ENCODE measurements at places on chromosomes 1 and 21. TPM values are rescaled to one million over a fixed set of nuclear protein-coding genes. Genes with fewer than 3 reads are reported as not detected.

Gene DDR2
- 0.35 TPM for total RNA-seq

Gene MGST3
- total RNA-seq: 61.6 TPM

DNA sequence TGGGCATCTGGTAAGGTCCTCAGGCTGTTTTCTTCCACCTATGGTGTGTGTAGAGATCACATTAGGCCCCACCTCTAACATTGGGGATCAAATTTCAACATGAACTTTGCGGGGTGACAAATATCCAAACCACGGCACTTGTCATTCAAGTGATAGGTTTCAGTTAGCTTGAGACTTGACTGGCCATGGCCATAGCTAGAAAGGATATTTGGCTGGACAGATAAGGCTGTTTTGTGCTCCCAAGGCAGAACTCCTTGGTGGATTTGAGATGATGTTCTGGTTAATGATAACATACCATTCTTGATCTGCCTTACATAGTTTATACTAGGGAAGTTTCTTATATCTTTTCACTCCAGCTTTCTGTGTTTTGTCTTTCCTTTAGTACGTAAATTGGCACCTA lies 48.5 kb downstream of the CELF3 start:
- no peak overlapping the region for H3K27ac ChIP-seq
- H3K36me3 ChIP-seq: peaks cover 33% of the 10 kb centered on the region
- no peaks in the 10 kb centered on the region for H3K27me3 ChIP-seq
- no peak for DNase-seq

- no peak overlapping the region for H3K27ac ChIP-seq
- H3K27me3 ChIP-seq: no peaks in the 10 kb centered on the region
- peaks cover 25% of the 10 kb centered on the region for H3K4me1 ChIP-seq
- no peak overlapping the region for H3K4me3 ChIP-seq
- peaks cover 28% of the 10 kb centered on the region for H3K36me3 ChIP-seq
Measured at GRCh38 chr1:244439391-244440032, 12.2 kb downstream of the ADSS2 start.

DNA sequence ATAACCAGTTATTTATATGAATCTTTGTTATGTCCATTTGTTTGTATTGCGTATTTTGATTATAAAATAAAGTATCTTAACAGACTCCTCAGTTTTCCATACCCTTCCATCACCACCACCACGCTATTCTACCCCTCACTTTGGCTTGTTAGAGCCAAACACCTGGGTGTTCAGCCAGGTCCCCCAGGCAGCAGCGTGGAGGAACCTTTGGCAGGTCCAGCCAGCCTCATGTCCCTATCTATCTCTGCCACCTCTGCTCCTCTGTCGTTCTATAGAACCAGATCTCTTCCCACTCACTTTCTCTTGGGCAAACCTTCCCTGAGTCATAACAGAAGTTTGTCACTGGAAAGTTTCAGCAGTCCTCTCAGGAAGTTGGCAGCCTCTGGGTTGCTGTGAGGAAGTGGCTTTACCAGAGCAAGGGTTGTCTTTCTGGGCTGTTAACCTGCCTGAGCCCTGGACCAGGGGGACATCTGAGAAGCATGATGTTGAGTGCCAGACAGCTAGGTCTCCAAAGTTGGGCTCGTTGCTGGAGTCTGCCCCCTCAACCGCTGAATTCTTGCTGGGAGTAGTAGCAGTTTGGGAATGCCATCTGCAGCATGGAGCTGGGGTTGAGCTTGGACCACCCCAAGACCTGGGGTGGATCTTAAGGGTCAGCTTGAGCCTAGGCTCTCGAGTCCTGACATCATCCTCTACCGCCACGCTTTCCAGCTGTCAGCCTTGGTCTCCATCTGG lies 996 bp upstream of the SH3BGRL3 start:
- DNase-seq: no peak
- peak overlapping the region; percentile 88 for H3K27ac ChIP-seq
- peaks cover 85% of the 10 kb centered on the region for H3K4me1 ChIP-seq
- H3K4me3 ChIP-seq: peak overlapping the region; percentile 86

DNA sequence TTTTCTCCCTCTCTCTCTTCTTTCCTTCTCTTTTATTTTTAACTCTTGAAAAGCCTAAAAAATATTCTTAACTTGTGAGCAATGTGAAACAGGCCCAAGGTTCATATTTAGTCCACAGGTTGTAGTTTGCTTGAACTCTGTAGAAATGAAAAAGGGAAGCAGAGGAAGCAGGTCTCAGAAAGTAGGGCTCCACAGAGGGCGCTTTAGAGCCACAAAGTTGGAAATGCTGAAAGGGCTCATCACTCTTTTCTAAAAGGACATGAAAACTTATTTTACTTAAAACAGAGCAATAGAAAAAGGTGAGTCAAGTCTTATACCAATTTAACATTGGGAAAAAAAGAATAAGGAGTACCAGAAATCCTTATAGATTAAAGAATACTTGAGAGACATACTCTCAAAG lies 247.0 kb downstream of the USP25 start:
- no peak overlapping the region for H3K27ac ChIP-seq
- no peaks in the 10 kb centered on the region for H3K27me3 ChIP-seq
- H3K4me3 ChIP-seq: no peak overlapping the region
- DNase-seq: no peak
- no peaks in the 10 kb centered on the region for H3K36me3 ChIP-seq
- H3K4me1 ChIP-seq: no peaks in the 10 kb centered on the region

- peaks cover 16% of the 10 kb centered on the region for H3K36me3 ChIP-seq
- no peaks in the 10 kb centered on the region for H3K4me1 ChIP-seq
- H3K4me3 ChIP-seq: no peak overlapping the region
- no peaks in the 10 kb centered on the region for H3K27me3 ChIP-seq
- DNase-seq: no peak
Measured at GRCh38 chr1:229590119-229590518, 31.6 kb upstream of the ABCB10 start.

- H3K4me3 ChIP-seq: no peak overlapping the region
- peaks cover 7% of the 10 kb centered on the region for H3K27me3 ChIP-seq
- no peak for DNase-seq
- no peak overlapping the region for H3K27ac ChIP-seq
- no peaks in the 10 kb centered on the region for H3K36me3 ChIP-seq
Measured at GRCh38 chr1:3163356-3163755, 94.4 kb downstream of the PRDM16 start.

GRCh38 chr1:32274646-32275340 lies 17.1 kb upstream of the HDAC1 start:
- DNase-seq: no peak
- H3K36me3 ChIP-seq: peaks cover 81% of the 10 kb centered on the region
- peak overlapping the region; percentile 90 for H3K27ac ChIP-seq
- peak overlapping the region; percentile 72 for H3K4me3 ChIP-seq
- peaks cover 70% of the 10 kb centered on the region for H3K4me1 ChIP-seq

Data from activated CD4-positive, alpha-beta T cell treated with anti-CD3 and anti-CD28 coated beads, Interleukin-2, amount 10 ng/mL, durations not matched to agents 7 days and 5 days (primary cell).